ENCODE measurements at places on chromosomes 2 and 18.

GRCh38 chr2:217948351-217948791 is 54.4 kb downstream of the TNS1 start:
- DNase-seq: no peak

- DNase-seq: no peak
These were observed 62.4 kb upstream of the SLC66A3 start for GRCh38 chr2:11092701-11093335.

- DNase-seq: no peak
These were observed 359.0 kb upstream of the ZNF521 start for GRCh38 chr18:25710981-25711380.

DNA sequence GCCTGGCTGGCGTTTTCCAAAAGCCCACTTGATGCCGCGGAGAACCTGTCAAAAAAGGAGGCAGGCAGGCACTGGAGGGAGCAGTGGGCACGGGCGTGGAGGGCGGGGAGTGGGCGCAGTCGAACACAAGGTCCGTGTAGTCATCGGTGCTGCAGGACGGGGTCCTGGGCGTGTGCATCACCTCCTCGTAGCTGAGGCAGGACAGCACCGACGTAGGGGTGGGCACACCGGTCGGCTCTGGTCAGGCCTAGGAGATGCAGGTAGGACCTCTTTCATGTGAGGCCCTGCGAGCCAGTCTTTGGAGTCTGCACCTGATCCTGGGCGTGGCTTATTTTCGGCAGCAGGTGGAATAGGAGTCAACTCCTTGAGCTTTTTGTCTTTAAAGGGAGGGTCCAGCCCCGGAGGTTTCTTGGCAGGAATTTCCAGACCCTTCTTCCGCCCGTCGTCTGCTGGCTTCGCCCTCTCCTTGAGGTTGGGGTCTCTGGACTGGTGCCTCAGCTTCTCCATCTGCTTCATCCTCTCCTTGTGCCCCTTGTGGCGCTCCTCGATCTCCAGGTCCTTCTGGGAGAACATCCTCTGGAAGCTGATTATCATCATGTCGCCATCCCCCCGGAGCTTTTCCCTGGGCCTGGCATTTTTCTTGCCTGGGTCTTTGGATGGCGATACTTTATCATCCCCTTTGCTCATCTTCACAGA is 892.5 kb upstream of the LRRTM1 start:
- DNase-seq: no peak

GRCh38 chr2:25586726-25587144 is 86.6 kb downstream of the DTNB start:
- peak; percentile 56 for DNase-seq

- DNase-seq: no peak
These were observed 5.8 kb downstream of the SLC1A4 start for GRCh38 chr2:64995041-64995440.

DNA sequence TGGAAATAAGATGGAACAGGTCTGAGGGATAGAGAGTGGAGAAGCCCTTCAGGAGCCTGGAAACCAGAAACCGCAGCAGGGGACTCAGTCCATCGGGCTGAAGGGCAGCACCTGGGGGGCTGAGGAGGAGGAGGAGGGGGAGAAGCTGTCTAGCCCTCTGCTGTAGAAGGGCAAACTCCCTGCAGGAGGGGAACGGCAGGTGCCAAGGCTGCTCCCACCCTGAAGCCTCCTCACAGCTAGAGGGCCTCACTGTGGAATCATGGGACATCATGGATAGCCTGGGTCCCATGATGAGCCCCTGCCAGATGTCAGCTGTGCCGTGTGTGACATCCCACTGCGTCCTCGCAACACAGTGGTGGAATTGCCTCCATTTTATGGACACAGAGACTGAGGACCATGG is 435 bp downstream of the MYO7B start:
- DNase-seq: no peak

GRCh38 chr2:182941121-182941722 is 74.8 kb upstream of the FRZB start:
- no peak for DNase-seq

GRCh38 chr18:78246588-78246987 is 733.0 kb upstream of the SALL3 start:
- no peak for DNase-seq

DNA sequence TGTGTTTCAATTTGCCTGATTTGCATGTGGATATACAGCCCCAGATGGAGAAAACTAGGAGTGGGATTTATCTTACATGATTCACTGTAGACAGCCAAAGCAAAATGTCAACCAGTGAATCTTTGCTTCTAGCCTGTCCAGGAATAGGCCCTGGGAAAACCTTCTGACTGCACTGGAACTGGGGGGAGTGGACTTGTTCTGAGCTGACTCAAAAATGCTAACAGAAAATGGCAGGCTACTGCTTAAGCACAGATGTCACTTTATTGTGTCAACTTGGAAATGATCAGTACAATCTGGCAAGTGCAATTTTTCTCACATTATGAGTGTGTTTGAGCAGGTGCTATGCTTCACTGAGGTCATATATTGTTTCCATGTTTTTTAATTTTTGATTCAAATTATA is 593.7 kb downstream of the NRXN1 start:
- DNase-seq: no peak

DNA sequence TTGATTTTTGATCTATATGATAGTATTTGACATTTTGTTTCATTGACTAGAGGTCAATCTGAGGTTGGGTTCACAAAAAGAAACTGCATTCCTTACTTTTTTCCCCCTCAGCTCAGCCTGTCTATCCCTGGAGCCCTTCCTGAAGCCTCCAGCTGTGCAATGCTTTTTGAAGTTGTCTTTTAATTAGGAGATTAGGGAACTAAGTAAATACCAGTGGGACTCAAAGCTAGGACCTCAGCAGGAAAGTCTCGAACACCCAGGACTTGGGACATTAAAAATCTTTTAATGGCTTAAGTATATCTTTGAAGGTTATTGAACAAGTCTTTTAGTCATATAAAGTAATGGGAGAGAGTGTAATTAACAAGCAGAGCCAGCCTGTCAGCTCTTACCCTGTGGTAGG is 220.2 kb downstream of the PDE11A start:
- no peak for DNase-seq

GRCh38 chr18:61893309-61893970 is 633 bp upstream of the RNF152 start:
- peak; percentile 66 for DNase-seq

- no peak for DNase-seq
These were observed 102.7 kb downstream of the MAP2 start for GRCh38 chr2:209526561-209526960.

GRCh38 chr2:233033672-233034071 is 1.2 kb downstream of the NEU2 start:
- peak; percentile 32 for DNase-seq

GRCh38 chr2:57370882-57371585 is 675.6 kb upstream of the VRK2 start:
- DNase-seq: no peak

- DNase-seq: peak; percentile 38
These were observed 74.1 kb downstream of the TLK1 start for GRCh38 chr2:171086352-171087290.

DNA sequence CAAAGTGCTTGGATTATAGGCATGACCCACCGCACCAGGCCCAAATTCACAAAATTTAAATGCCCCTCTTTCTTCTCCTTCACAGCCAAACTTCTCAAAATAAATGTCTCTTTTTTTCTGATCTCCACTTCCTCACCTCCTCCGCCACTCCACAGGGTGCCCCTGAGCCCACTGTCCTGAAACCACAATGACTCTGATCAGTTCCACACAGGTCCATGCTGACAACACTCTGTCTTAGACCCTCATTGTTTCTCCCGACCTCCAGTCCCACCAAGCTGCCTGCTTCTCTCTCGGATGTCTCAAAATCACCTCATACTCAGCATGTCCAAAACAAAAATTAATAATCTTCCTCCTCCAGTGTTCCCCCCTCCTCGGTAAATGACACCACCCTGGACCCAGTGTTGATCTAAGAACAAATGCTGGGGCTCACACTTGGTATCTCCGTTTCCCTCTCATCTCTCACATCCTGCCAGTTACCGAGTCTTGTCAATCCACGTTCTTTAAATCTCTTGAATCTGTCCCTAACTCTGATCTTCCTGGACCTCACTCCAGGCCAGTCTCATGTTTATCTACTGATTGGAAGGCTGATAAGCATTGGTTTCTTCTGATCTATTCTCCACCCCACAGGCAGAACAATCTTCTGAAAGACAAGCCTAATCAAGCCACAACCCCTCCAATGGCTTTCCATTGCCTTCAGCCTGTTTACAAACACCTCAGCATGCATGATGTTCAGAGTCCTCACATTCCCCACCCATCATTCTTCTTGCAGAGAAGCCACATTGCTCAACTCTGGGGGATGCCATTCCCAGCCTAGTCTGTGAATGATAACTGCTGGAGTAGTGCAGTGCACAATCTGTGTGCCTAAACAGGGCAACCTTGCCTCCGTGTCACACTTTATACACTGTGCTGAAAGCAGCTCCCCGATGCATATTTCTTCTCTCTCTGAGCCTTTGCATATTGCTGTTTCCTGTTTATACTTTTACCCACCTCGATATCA is 12.4 kb upstream of the ANKRD44 start:
- DNase-seq: no peak

DNA sequence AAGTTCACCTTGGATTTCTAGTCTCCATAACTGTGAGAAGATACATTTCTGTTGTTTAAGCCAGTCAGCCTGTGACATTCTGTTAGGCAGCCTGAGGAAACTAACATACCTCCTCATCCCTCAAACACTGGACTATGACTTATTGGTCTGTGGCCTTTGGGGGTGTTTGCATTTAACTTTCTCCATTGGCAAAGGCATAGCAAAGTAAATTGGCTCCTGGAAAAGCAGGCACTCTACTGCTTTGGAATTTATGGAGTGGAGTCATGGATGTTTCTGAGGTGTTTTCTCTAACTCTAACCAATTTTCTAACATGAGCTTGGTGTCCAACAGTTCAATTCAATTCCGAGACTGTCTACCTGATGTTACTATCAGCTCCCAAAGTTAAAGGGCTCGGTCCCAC is 48.9 kb upstream of the CTLA4 start:
- DNase-seq: no peak

- no peak for DNase-seq
These were observed 25.4 kb upstream of the REG3G start for GRCh38 chr2:79000008-79000576.

- DNase-seq: no peak
These were observed 115.2 kb downstream of the MMADHC start for GRCh38 chr2:149472413-149472812.

- no peak for DNase-seq
These were observed 10.6 kb downstream of the RNU2-63P start for GRCh38 chr2:88005776-88006175.

DNA sequence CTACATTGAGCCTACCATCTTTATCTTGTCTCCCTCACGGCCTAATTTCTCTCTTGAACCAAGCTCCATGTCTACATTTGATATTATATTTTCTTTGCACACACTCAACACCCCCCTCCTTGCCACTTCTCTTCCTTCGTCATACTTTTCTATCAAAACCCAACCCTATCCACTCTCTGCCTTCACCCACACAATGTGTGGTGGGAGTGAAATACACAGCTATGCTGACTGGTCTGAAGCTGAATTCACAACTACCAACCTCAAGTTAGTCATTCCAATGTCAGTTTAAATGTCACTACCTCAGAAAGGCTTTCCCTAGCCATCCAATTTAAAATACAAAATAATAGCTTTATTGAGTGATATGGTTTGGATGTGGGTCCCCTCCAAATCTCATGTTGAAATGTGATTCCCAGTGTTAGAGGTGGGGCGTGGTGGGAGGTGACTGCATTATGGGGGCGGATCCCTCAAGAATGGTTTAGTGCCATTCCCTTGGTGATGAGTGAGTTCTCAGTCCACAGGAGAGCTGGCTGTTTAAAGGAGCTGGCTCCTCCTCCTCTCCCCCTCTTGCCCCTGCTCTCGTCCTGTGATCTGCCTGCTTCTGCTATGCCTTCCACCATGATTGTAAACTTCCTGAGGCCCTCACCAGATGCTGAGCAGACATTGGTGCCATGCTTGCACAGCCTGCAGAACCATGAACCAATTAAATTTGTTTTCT is 112.1 kb downstream of the DTNB start:
- no peak for DNase-seq

DNA sequence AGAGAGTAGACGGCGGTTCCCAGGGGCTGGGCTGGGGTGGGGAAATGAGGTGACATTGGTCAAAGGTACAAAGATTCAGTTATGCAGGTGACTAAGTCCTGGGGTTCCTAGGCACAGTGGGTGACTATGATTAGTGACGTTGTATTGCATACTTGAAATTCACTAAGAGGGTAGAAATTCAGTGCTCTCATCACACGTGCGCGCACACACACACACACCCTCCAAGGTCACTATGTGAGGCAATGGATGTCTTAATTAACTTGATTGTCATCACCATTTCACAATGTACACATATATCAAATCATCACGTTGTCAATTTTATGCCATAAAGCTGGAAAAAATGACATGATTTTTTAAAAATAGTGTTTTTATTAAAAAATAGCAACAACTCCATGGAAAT is 92.9 kb upstream of the ALKAL2 start:
- no peak for DNase-seq

All from foreskin fibroblast (primary cell).